NCI-H2029 treated with DMSO at 0.1 percent for 48 hours (cell line): ENCODE measurements at places on chromosomes 7 and 10.

GRCh38 chr7:132619967-132620366, 43.7 kb upstream of the PLXNA4 start:
- no peak for DNase-seq

DNA sequence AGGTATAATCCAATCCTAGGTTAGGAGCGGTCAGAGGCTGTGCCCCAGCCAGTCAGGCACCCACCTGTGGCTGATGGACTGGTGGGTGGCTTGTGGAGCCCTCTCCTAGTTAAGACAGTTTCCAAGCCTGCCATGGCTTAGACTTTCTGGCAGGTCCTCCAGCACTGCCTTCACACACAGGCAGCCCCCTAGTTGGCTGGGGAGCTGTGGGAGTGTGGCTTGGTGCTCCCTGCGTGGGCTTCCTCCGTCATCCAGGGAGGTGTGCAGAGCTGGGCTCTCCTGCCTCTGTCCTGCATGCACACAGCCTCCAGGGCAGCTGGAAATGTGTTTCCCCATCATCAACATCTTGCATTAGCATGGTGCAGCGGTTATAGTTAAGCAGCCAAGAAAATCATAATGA, 84.3 kb upstream of the RHEB start:
- no peak for DNase-seq

DNA sequence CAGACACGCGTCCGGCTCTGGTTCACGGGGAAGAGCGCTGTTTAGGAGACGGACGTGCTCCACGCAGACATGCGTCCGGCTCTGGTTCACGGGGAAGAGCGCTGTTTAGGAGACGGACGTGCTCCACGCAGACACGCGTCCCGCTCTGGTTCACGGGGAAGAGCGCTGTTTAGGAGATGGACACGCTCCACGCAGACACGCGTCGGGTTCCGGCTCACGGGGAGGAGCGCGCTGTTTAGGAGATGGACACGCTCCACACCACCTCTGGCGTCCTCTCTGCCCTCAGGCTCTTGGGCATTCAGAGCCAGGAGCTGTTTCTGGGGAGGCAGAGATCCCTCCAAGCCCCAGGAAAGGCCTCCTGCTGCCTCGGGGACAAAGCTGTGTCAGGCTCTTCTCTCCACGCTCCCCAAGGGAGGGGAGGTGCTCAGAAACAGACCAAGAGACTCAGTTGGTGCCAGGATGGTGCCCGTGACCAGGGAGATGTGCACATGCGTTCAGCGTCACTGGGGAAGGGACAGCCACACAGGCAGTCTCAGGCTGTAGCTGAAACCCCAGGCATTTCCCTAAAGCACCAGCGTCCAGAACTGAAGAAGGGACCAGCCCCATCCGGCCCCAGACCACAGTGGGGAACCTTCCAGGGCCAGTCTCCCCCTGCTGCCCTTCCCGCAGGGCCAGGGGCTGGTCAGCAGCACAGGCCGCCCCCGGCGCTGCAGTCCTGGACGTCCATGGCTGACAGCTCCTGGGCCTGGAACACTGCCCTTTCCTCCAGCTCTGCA, 175.6 kb downstream of the ELFN1 start:
- DNase-seq = no peak

GRCh38 chr7:100396421-100396982, 23.2 kb downstream of the PILRA start:
- no peak for DNase-seq

GRCh38 chr10:79066411-79067240, 2.1 kb upstream of the ZMIZ1 start:
- DNase-seq = no peak

- no peak for DNase-seq
These were observed 272.8 kb upstream of the ZNF32 start for GRCh38 chr10:43921478-43921877.
